ENCODE measurements at places on chromosomes 6 and 20. TPM values are rescaled to one million over a fixed set of nuclear protein-coding genes. Genes with fewer than 3 reads are reported as not detected.

ZNF165 gene
- 0.45 TPM for total RNA-seq

CDSN gene
- not detected for total RNA-seq

DNA sequence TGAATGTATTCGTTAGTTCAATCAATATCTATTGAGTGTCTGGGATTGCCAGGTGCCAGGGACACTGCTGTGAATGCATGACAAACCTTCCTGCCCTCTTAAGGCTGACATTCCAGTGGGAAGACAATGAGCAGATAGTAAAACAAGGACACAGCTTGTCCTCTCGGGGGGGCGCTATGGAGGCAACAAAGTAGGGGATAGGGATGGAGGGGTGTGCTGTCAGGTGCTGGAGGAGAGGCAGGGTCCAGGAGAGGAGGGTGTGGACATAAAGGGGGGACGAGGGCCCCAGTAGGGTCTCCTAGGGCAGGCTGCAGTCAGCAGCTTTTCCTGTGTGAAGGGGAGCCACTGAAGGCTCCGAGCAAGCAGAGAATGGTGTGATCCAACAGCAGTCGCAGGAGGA, 198.2 kb upstream of the PDE10A start:
- DNase-seq: no peak

DNA sequence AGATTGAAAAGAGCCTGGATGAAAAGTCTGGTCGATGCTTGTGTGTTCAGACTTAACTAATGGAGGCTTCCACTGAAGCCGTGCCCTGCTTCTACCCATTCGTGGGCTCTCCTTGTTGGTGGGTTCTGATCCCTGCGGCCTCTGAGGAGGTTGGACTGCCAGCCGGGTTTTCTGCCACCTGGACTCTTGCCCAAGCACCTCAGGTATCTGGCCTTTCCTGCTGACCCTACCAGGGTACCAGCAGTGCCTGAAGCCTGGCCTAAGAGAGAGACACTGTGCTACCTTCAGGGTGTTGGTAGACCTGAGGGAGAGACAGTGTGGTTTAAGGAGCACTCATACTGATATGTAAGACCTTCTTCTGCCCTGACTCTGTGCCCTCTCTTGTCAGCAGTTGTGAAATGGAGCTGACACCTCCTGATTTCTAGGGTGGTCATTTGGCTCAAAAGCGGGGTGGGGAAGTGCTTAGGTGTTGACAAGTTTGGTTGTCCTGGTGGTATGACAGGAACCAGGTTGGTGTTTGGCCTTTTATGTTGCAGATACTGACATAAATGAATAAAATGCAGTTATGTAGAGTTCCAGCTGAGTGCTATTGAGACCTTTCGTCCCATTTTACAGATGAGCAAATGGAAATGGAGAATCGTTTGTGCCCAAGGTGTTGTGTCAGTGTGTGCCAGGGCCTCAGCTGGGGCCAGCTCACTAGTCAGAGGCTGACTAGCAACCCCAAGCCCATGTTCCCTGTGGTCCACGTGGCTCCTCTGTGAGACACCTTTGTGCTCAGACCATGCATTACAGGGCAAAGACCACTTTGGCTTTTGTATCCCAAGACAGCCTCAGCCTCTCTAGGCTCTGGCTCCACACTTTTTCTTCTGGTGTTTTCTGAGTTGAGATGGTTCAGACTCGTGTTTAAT, 3.1 kb downstream of the PLCG1 start:
- DNase-seq: no peak

DNA sequence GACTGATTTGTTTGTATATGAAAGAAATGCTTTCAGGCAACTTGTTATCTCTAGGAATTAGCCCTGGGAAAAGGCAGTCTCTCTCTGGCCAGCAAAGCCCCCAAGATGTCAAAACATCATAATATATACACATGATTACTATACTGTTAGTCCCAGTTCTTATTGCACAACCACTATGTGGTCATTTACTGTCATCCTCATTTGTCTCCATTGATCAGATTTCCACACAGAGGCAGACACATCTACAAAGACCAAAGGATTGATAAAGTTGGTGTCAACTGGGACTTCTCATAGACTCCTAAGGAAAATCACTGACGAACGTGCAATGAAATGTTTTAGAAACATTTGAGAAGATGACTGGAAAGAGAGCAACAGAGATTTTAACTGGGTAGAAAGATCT, 71.9 kb upstream of the POPDC3 start:
- no peak for DNase-seq

GRCh38 chr6:89763550-89763949, 56.0 kb downstream of the MDN1 start:
- DNase-seq: peak; percentile 80

- DNase-seq: no peak
Observed at GRCh38 chr6:81708113-81708699, 44.3 kb downstream of the TENT5A start.

DNA sequence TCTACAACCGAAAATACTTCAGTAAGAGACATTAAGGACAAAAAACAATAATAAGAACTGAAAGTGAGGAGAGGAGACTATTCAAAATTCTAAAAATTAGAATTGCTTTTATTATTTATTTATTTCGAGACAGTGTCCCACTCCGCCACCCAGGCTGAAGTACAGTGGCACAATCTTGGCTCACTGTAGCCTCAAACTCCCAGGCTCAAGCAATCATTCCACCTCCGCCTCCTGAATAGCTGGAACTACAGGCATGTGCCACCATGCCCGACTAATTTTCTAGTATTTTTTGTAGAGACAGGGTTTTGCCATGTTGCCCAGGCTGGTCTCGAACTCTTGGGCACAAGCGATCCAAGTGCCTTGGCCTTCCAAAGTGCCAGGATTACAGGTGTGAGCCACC, 123.1 kb downstream of the RNGTT start:
- no peak for DNase-seq

GRCh38 chr20:56949318-56949717, 317.1 kb downstream of the BMP7 start:
- no peak for DNase-seq

GRCh38 chr6:72080260-72080941, 194.1 kb downstream of the RIMS1 start:
- DNase-seq: no peak

- no peak for DNase-seq
Observed at GRCh38 chr6:167956983-167957492, 40.4 kb upstream of the KIF25 start.

DNA sequence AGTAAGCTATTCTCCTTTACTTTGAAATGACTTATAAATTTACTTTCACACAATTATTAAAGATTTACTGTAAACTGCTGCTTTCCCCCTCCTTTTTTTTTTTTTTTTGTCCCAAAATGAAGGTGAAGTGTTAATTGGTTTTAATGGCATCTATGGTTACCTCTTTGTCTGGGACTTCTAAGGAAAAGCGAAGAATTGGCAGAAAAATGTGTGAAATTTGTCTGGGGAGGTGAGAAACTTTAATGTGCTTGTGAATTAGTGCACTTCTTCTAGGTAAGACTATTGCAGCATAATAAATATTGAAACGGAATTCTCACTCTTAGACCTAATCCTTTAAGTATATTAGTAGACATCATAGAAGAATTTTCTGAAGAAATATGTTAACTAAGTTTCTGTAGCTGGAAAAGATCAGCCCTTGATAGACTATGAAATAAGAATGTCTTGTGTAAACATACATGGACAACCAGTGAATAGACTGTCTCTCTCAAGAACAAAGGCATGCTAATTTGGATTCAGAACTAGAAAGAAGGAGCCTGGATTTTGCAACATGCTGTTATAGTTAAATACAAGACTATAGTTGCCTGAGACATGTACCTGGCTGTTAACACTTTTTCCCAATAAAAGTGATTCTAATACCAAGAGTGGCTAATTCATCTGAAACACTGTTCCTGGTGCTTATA, 23.9 kb downstream of the FLRT3 start:
- DNase-seq: no peak

- DNase-seq: no peak
Observed at GRCh38 chr6:7041511-7042026, 66.2 kb upstream of the RREB1 start.

DNA sequence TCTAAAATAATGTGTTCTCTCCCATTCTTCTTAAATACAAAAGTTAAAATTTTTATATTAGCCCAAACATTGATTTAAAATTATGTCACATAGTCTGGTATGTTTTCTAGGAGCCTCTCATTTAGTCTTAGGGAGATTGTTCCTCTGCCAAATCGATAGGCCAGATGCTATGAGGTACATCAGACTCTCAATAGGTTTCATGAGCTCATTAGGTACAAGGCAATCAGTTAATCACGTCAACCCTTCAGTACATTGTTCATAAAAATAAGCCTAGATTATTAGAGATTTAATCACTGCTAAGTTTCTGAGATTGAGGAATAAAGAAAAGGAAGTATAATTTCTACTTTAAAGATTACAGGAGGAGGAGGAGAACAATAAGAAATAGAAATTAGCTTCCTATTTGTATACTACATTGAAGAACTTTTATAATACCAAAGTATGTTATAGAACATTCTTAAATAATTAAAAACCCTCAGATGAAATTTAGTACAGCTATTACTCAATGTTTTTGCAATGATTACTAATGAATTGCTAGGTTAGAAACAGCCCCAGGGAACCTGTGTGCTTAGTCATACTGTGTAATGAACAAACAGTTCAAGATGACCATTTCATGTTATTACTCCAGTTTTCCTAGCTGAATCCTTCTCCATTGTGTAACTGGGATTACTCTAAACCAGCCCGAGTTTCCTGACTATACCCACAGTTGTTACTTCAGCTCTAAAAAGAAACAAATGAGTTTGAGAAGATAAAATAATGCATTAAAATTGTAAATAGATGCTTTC, 117.0 kb downstream of the BMP5 start:
- peak; percentile 83 for DNase-seq

GRCh38 chr20:23118144-23118543, 32.0 kb upstream of the CD93 start:
- no peak for DNase-seq

GRCh38 chr6:31173406-31173805, 2.9 kb upstream of the POU5F1 start:
- DNase-seq: no peak

DNA sequence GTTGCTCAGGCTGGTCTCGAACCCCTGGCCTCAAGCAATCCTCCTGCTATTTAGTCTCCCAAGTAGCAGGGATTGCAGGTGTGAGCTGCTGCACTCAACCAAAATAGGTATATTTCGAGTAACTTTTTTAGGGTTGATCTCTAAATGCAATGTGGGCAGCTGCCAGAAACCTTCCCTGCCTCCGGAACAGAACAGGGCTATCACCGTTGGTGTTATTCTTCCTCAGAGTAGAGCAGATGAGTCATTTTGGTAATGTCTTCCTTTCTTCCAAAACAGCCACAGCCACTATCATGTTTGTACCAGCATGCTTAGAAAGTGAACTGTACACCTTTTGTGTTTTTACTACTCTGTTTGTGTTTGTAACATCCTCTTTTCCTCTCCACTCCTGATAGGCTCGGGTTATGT, 44.1 kb downstream of the SNX9 start:
- peak; percentile 62 for DNase-seq

DNA sequence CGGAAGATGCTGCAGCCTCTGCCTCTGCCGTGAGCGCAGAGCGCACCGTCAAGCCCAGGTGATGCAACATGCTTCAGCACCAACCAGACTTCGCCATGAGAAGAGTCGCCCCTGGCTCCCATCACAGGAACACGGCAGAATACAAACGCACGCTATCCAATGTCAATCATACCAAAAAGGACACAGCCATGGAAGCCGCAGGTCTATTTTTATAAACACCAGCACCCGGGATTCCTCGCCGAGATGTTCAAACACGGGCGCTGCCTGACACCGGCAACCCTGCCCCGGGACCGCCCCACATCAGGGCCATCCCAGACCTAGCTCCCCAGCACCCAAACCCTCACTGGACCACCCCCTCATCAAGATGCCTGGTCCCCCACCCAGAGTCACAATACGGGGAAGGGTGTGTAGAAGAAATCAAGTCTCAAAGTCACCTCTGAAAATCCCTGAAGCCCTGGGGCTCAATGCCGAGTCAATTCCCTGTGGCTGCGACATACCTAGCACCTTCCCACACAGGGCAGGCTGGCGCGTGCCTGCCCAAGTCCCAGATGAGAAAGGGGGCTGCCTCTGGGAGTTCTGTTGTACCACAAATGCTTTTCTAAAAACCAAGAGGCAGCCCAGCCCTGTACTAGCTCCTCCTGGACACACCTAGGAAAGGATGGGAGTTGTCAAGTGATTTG, 17.9 kb downstream of the TAF4 start:
- no peak for DNase-seq

- DNase-seq: no peak
Observed at GRCh38 chr6:135331002-135331401, 149.9 kb downstream of the MYB start.

DNA sequence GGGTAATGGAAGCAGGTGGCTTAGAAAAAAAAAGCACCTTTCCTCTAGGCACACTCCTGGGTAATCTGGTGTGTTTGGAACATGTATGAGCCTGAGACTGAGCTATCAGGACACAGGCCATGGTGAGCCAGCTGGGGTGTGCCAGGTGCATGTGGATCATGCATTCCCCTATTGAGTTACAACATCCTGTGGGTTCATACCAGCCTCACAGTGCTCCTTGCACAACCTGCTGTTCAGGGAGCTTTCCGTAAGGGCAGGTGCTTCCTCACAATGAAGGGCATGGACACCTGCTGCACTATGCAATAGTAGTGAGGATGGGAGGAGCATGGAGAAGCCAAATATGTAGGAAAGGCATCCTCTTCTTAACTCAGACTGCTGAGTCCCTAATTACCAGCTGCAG, 197.2 kb upstream of the SUPT3H start:
- no peak for DNase-seq

- DNase-seq: no peak
Observed at GRCh38 chr20:62304331-62305148, 1.7 kb downstream of the ADRM1 start.

DNA sequence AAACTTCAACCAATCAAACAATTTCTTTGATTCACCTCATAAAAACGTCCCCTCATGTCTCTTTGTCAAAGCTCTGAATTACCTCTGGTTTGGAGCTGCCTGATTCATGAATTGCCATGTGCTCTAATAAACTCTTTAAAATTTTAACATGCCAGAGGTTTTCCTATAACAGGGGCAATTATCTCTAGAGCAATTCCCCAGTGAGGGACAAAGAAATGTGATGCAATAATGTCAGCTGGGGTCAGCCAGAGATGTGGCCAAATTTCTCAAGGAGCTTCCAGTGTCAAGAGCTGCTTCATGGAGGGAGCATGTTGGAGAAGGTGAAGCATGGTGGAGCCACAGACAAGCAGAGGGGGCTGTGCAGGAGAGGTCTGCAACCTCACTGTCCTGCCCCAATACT, 38.7 kb upstream of the RFPL4B start:
- DNase-seq: peak; percentile 41
